ENCODE measurements at places on chromosomes 2 and 18.

- DNase-seq, result no peak
Observed at GRCh38 chr2:112813280-112813966, 23.2 kb downstream of the IL1B start.

DNA sequence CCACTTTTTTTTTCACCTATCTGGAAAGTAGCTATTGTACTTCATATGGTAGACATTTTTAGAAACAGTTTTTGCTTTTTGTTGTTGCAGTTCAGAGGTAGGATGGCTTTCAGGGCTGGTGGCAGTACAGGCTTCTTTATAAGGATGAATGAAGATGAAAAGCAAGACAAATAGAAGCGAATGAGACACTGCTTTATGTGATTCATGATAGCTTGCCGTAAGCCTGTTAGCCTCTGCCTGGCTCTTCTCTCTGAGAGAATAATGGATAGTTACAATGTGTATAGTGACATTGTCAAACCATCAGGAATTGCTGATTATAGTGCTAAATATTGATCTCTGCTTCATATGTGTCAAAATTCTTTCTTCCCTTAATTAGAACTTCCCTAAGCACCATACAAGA is 173.7 kb downstream of the NR4A2 start:
- DNase-seq, result no peak

- no peak for DNase-seq
Observed at GRCh38 chr18:433298-433697, 67.2 kb downstream of the COLEC12 start.

- no peak for DNase-seq
Observed at GRCh38 chr2:138711812-138712211, 68.4 kb downstream of the NXPH2 start.

DNA sequence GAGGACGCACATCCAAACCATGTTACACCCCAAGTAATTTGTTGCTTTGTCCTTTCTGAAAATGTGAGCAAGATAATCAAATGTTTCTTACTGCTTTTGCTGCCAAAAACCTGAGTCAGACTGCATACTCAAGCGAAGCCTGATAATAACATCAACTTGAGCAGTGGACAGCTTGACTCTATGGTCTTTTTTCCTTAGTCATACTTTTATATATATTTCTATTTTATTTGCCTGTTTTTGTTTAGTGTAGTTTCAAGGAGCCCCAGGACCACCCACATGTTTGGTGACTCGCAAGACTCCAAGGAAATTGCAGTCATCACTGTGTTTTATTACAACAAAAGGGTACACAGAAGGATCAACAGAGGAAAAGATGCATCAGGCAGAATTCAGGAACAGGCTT is 688.4 kb upstream of the PIK3C3 start:
- no peak for DNase-seq

DNA sequence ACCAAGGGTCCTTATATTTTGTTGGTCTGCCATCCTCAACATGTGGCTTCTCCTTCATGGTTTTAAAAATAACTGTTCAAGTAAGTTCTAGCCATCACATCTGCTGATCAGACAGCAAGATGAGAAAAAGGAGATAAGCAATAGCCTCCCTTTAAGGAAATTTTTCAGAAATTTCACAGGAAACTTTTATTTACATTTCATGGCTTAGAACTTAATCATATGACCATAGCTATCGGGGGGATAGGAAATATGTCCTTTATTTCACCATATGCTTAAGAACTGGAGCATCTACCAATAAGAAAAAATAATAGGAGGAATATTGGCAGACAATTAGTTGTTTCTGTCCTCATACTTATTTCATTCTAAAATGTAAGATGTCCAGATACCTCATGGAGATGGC is 16.2 kb downstream of the ATF2 start:
- DNase-seq, result no peak

DNA sequence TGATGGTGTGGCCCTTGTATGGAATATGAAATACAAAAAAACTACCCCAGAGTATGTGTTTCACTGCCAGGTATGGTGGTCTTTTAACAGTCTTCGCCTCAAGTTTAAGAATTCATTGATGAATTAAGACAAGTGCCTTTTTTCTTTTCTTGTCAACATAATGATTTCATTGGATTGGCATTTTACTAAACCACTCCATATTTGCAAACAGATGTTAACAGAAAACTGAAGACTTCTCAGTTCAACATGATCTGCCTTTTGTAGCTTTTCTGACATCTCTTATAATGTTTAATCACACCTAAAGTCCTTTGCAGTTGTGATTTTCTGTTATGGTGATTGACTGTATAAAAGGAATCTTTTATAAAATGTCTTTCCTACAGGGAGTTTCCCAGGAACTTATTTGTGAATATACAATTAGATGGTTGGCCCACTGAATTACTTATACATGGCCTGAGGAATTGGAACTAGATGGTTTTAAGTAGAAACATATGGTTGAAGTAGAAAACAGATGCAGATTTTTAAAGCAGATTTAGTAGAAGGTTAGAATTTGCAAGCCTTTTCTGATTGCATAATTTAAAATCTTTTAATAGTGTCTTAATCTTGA is 39.7 kb downstream of the DYNC1I2 start:
- DNase-seq, result no peak

GRCh38 chr2:160419776-160420505 is 73.7 kb downstream of the RBMS1 start:
- no peak for DNase-seq

DNA sequence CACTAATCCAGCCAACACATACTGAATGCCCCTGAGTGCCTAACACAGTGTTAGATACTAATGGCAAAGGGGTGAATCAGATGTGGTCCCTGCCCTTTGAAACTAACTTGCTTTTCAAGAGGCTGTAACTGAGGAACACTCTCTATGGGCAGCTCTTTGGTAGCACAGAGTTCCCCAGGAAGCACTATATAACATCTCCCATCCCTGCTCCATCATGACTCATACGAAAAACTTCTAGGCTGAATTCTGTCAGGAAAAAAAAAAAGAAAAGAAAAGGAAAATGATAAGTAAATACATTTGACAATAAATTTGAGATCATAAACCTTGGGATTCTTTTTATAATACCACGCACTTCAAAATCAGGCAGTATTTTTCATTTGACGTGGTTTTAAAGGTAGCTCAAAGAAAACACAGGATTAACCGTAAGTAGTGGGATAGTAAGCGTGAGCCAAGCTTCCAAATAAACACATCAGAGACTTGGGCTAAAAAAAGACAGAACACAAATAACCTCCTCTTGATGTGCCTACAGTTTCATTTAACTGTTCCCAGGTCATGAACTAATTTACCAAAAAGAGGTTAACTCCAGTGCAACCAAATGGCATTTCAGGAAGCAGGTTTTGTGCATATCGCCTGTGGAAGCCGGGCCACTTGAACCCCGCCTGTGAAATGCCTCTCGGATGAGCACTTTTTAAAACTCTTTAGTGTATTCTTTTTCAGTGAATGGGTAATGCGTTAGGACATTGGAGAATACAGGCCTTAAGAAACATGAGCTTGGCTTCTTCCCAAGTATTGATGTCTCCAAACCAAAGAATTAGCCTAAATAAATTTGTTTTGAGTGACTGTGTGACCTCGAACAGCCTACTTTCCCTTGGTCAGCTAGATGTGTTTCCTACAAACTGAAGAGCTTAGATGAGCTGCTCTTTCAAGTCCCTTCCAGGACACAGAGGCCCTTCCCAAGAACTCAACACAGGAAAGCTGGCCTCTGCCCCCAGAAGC is 42.0 kb downstream of the RDH14 start:
- no peak for DNase-seq

DNA sequence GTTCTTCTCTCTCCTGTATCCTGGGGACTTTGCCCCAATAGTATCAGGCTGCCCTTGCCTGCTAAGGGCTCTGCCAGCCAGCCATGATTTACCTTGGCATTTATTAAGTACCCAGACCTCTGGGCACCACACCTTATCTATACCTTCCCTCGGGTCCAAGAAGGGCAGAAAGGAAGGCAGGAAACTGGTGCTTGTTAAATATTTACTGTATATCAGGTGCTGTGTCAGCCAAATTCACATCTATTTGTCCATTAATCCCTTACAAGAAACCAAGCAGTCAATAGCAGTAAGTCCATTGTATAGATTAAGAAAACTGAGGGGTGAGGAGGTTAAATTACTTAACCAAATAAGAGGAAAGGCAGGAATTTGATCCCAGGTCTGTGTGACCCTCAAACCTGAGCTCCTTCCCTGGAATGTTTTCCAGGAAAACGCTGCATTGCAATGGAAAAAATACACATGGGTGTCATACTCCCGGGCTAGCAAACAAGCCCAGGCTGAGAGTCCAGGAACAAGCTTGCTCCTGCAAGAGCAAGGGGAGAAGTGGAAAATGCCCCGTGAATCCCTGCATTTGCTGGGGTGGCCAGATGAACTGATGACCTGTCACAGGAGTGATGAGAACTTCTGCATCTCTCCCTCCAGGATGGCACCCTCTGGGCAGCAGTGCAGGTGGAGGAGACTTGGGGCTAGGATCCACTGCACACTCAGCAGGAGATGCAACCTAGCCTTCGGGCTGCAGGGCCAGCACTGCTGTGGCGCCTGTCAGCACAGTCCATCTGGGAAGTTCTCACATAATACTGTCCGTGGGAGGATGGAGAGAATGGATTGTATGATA is 30.4 kb downstream of the CIB4 start:
- peak; percentile 49 for DNase-seq

DNA sequence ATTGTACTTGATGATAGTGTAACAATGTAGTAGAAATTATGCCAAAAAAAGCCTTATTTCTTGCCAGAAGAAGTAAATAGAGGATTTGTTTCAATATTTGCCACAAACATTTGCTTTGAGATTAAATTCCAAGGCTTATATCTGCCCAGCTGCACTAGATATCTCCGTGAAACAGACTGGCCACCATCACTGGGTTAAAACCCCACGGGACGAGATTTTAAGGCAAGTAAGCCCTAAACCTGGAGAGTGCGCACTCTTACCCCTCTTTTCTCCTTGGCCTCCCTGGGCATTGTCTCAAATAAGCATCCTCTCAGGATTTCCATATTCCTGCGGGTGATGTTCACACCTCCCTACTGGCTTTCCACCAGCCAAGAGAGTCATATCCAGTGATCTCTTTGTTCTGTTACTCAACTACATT is 334.4 kb downstream of the AGPS start:
- no peak for DNase-seq

DNA sequence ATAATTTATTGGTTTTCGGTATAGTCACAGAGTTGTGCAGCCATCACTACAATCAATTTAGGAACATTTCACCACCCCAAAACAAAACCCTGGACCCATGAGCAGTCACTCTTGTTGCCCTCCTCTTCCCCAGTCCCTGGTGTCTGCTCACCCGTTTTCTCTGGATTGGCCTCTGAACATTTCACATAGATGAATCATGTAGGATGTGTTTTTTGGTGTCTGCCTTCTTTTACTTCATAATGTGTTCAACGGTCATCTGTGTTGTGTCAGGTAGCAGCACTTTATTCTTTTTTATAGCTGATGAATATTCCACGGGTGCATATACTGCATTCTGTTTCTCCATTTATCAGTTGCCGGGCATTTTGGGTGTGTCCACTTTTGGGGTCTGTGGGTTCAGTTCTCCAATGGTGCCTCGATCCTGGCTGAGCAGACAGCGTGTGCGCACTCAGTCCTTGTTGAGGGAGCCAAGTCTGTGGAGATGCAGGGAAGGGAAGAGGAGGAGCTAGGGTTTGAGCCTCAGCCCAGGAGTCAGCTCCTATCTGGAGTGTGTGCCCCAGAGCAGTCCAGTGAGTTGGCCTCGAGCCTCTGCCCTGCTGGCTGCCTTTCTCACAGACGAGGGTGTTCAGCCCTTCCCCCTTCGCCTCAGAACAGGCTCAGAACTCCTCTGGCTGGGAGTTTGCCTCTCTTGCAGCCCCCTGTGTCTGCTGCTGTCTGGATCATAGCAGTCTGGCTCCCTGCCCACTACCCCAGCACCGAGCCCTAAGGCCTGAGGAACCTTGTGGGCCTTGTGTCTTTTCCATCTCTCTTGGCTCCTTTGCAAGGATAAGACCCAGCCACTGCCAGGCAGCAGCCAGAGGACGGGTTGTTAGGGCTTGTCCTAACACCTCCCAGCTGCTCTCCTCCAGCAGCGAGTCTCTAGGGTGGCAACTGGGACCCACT is 18.0 kb downstream of the C2orf74 start:
- DNase-seq, result peak; percentile 91

GRCh38 chr2:69958480-69958879 is 3.0 kb downstream of the ASPRV1 start:
- no peak for DNase-seq

DNA sequence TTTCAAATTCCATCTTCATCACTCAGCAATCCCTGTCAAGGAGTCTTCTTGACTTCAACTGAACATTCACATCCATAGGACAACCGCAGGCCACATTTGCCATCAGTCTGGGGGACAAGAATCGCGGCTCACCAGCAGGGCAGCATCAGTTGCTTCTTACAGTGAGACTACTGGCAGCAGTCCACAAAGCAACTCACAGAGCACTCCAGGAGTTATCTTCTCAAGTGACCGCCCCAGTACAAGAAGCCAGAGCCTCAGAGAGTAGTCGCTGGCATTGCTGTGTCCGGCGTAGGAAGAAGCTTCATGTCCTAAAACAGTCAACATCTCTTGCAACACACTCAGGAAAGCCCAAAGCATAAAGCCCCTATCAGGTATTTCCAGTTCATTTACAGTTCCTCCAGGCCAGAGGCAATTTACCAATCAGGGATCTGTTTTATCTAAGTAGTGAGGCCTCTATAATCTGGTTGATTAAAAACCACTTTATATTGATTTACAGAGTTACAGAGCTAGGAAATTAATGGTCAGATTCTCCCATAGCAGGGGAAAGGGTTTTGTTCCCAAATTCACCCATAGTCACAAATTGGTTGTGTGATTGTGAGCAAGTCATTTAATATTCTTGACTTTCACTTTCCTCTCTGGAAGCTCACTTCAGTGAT is 177.3 kb downstream of the NBAS start:
- no peak for DNase-seq

DNA sequence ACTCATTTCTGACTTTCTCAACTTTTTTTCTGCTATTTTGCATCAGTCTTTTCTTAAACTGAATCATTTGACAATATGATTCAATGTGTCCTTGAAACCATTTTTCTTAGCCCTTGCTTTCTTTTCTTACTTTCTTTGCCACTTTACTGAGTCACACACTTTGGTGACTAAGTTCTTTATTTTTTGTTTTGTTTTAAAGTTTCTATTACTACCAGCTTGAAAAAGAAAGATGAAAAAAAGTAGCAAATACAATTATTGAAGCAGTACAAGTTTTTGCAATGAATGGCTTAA is 116.5 kb downstream of the DOCK10 start:
- DNase-seq, result no peak

DNA sequence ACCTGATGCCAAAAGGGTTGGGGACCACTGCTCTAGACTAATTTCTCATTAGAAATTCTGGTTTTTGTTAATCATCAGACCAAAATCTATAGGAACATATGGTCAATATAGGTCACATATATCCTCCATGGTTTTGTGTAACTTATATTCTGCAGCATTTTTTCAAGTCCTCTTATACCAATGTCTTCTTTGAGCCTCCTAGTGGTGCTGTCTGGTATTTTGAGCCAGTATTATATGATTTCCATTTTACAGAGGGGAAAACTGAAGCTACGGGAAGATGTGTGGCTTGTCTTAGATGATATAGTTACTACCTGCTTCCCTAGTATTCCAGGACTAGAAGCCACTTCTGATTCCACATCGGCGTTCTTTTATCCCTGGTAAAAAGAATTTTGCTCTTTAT is 13.8 kb downstream of the MAPK4 start:
- DNase-seq, result no peak
